ENCODE measurements at places on chromosomes 3 and 15.

DNA sequence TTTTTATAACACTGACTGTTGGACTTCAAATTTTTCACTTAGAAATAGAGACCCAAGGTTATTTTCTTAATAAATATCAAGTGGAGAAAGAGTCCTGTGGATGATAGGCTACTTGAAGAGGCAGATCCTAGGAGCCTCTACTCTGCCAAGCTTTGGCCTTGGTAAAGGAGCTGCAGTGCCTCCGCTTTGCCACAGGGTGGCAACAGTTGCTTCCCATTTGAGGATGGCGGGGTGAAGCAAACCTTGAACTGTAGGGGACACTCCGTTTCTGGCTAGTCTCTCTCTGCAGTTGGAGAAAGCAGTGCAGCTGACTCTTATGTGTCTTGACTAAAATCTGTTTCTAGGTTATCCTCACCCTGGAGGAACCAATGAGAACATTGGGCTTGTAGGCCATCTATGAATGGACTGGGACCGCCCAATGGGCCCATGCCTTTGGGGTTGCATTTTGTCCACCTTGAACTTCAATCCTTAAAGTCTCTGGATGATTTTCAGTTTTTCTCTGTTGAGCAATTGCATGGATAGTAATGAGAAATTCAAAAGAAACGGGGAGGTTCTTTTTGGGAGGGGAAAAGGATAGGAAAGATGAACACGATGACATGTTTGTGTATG, 9.8 kb downstream of the SCG5 start:
- peak; percentile 63 for DNase-seq

DNA sequence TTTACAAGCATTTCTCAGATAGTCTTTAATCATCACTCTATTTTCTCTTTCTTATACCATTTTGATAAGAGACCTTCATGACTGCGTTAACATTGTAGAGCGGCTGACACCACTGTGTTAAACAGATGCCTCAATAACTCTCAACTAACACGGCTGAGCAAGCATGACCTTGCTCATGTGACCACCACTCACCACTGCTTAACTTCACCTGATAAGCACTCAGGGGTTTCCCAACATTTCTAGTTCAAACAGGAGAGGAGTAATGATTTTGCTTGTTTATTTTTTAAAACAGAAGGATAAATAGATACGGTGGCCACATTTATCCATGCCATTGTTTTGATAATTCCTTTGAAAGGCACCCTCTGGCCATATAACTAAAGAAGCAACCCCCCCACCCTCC, 37.7 kb upstream of the TMEM45A start:
- no peak for DNase-seq

GRCh38 chr3:155712008-155712407, 32.9 kb downstream of the PLCH1 start:
- no peak for DNase-seq

DNA sequence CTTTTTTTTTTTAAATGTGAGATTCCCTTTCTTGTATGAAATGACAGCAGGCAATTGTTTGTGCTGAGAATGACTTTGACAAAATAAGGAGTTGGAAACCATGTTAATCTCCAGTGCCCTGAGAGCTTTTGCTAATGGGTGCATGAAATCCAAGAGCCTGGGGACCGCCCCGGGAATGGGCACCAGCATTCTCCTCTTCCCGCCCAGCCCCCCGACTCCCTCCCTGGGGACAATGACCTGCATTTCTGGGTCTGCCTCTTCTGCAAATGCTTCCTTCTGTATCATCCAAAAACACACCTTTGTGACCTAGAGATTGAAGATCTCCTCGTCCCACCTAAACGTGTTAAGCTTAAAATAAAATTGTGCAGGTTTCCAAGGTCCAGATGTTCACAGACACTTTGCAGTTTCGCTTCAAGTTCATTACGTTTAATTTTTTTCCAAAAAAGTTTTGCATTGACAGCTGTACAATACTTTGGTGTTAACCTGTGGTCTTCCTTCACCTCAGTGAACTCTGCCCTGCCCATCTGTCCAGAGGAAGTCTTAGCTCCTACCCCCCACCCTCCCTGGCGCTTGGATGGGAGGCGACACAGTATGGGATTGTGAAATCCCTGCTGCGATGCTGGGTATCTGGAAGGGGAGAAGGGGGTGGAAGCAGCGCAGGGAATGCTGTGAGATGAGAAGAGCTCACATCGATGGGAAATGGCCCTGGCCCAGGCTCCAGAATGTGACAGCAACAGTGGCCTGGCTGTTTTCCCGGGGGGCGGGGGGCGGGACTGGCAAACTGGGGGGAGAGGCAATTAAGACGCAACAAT, 50.1 kb downstream of the TLE3 start:
- no peak for DNase-seq

- no peak for DNase-seq
Observed at GRCh38 chr3:171311784-171312183, 148.4 kb downstream of the TNIK start.

- no peak for DNase-seq
Observed at GRCh38 chr3:46482632-46483350, 15.0 kb upstream of the RTP3 start.

GRCh38 chr3:12916159-12916558, 74.8 kb upstream of the RPL32 start:
- no peak for DNase-seq

GRCh38 chr3:114101101-114101500, 44.6 kb downstream of the QTRT2 start:
- no peak for DNase-seq

- no peak for DNase-seq
Observed at GRCh38 chr3:172203522-172204258, 164.3 kb downstream of the FNDC3B start.

DNA sequence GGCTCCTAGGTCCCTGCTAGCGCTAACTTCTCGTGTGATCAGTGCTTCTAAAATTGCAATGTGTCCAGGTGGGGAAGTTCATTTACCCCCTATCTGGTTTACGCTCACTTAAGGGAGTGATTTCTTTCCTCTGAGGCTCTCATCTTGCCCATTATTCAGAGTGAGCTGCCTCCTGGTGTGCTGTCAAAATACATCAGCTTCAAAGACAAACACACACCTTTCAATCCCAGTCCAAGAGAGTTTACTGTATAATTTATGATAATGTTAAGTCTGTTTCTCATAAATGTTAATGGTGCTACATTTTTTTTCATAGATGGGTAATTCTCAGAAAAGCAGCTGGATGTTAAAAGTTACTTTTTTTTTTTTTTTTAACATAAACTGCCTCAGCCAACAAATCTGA, 112.3 kb downstream of the RORA start:
- no peak for DNase-seq

- DNase-seq = no peak
Observed at GRCh38 chr3:71451060-71451459, 132.5 kb downstream of the FOXP1 start.

DNA sequence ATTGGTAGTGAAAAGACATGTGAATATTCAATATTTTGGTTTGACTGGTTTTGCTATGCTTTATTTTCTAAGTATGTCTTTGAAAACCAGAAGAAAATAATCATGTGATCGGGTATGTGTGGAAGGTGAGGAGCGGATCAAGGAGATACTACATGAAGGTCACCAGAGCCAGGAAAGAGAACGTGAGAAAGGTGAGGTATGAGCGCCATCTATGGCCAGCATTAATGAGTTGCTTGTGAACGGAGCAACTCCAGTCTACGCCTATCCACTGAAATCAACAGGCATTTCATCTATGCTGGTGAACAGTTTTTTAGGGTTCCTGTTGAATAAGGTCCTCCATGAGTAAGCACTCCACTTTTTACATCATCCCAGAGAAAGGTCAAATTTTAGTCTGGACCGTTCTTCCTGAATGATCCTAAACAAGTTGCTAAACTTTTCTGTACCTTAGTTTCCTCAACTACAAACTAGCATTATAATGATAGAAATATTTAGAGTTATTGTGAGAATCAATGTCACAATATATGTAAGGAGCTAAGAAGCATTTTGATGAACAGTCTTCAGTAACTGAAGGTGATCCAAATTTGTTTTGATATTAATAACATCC, 1435.2 kb upstream of the CADM2 start:
- DNase-seq = peak; percentile 64

- peak; percentile 51 for DNase-seq
Observed at GRCh38 chr3:39126532-39127071, 19.1 kb downstream of the TTC21A start.

DNA sequence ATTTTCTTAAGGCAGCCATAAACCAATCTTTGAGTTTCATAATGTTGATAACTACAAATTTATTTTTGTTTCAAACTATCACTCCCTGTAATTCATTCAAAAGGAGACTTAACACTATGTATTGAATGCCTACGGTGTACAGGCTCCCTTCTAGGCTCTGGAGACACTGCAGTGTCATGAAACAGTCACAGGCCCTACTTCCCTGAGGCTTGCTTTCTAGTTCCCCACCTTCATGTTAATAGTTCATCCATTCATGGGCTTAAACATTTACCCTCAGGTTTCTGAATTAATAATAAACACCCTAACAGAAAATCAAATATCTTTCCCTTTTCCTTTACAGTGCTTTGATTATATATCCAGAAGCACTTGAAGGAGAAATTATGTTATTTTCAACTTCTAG, 168.7 kb downstream of the CHL1 start:
- no peak for DNase-seq

GRCh38 chr3:87335931-87336330, 59.5 kb upstream of the POU1F1 start:
- DNase-seq = no peak

- DNase-seq = no peak
Observed at GRCh38 chr15:94242257-94242656, 10.9 kb downstream of the MCTP2 start.

DNA sequence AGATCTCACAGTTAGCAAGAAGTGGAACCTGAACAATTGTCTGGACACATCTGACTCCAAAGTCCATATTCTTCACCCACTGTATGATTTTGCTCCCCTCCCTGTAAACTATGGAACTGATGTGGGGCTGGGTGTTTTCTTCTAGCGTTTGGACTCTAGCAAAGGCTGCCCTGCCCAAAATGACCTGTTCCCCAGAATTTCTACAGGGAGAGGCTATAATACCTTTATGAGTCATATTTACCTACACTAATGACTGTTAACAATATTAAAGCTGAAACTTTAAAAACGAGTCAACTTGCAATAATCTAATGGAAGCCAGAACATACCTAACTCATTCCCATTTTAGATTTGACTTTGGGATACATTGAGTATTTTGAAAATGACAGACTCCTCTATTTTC, 531.2 kb upstream of the CFAP20DC start:
- DNase-seq = no peak

GRCh38 chr15:40955930-40956540, 2.8 kb downstream of the CHAC1 start:
- no peak for DNase-seq

- no peak for DNase-seq
Observed at GRCh38 chr15:53307952-53308624, 451.4 kb downstream of the WDR72 start.

DNA sequence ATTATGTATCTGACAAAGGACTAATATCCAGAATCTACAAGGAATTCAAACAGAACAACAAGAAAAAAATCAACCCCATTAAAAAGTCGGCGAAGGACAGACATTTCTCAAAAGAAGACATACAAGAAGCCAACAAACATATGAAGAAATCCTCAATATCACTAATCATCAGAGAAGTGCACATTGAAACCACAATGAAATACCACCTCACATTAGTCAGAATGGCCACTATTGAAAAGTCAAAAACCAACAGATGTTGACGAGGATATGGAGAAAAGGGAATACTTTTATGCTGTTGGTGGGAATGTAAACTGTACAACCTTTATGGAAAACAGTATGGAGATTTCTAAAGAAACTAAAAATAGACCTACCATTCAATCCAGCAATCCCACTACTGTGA, 233.1 kb upstream of the PLSCR5 start:
- no peak for DNase-seq

- DNase-seq = no peak
Observed at GRCh38 chr15:76993114-76993725, 1.7 kb upstream of the PSTPIP1 start.

GRCh38 chr3:182438398-182438797, 354.9 kb upstream of the ATP11B start:
- no peak for DNase-seq

GRCh38 chr15:58604455-58604923, 145.0 kb downstream of the ADAM10 start:
- DNase-seq = no peak

- DNase-seq = no peak
Observed at GRCh38 chr15:67274236-67274635, 19.6 kb downstream of the IQCH start.

DNA sequence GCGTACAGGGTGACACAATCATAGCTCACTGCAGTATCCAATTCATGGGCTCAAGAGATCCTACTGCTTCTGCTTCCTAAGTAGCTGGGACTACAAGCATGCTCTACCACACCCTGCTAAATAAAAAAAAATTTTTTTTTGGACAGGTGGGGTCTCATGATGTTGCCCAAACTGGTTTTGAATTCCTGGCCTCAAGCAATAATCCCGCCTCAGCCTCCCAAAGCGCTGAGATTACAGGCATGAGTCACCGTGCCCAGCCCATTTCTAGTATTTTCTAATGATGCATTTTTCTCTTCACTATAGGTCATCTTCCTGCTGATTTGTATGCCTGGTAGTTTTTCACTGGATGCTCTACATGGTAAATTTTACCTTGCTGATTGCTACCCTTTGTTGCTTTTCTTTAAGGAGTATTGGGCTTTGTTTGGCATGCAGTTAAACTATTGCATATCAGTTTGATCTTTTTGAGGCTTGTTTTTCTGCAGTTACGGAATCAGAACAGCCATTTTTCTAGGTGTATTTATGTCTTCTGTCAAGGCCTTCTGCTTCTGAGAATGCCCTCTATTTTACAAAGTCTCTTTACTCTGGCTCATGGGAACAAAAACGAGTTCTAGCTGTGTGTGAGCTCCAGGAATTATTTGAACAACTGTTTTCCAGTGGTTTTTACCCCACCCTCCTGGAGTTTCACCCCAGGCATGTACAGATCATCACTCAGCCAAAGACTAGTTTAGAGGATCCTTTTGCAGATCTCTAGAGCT, 14.2 kb upstream of the NPTN start:
- no peak for DNase-seq

GRCh38 chr3:123328851-123329635, 119.8 kb downstream of the ADCY5 start:
- peak; percentile 88 for DNase-seq

- no peak for DNase-seq
Observed at GRCh38 chr15:99764522-99764921, 31.3 kb upstream of the LYSMD4 start.

- no peak for DNase-seq
Observed at GRCh38 chr15:98683831-98684230, 35.5 kb downstream of the IGF1R start.

GRCh38 chr15:53472210-53472609, 287.3 kb downstream of the WDR72 start:
- DNase-seq = no peak

- DNase-seq = no peak
Observed at GRCh38 chr15:60364612-60364924, 33.2 kb downstream of the ANXA2 start.

GRCh38 chr3:188327433-188327832, 173.5 kb downstream of the LPP start:
- no peak for DNase-seq

GRCh38 chr3:194312743-194313281, 38.3 kb downstream of the CPN2 start:
- DNase-seq = no peak

DNA sequence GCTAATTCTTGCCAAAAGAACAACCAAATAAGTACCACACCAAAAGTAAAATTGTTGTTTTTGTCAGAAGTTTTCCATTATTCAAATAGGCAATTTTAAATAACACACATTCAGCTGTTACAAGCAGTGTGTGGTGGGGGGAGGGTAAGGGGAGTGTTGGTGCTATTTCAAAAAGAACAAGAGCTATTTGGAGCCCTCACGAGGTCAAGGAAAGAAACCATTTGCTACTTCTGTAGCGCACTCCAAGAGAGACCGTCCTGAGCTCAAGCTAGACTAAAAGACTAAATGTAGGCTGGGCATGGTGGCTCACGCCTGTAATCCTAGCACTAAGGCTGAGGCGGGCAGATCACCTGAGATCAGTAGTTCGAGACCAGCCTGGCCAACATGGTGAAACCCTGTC, 21.2 kb upstream of the IGF2BP2 start:
- peak; percentile 28 for DNase-seq

Data from RPMI8226 (cell line).